Lower lobe of right lung (tissue), 2 donors: ENCODE measurements at places on chromosomes 2 and 18. TPM values are rescaled to one million over a fixed set of nuclear protein-coding genes. Genes with fewer than 3 reads are reported as not detected.

DNA sequence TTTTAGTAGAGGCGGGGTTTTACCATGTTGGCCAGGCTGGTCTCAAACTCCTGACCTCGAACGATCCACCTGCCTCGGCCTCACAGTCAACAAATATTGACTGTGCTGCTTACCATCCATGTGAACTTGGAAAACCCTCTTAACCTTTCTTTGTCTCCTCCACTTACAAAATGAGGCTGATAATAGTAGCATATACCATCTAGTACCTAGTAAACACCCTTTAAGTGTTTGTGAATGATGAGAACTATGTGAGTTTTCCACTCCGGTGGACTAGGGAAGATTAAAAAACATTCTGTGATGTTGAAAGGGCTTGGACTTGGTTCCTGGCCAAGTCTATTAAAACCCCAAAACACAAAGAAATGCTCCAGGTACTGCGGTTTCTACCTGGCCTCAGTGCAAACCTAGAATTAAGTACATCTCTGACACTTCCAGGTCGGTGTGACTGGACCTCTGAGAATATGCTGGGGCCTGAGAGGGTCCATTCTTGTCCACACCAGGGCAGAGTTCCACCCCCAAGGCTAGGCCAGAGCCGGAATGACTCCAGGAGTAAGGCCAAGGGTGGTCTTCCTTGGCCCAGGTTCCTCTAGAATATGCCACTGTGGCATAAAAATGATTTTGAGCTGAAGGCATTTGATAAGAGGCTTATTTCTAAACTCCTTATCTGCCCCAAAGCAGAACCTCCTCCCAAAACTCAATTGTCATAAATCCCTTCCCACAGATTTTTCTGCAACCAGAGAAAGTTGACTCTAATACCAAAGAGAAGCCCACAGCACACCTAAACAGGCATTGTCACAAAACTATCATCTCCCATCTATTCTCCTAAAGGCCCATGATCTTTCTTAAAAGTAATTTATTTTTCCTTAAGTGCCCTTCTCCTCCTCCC is 217.5 kb downstream of the TGIF1 start:
- DNase-seq = no peak

- DNase-seq = no peak
These were observed 114.4 kb downstream of the CTNNA2 start for GRCh38 chr2:79627237-79627636.

DNA sequence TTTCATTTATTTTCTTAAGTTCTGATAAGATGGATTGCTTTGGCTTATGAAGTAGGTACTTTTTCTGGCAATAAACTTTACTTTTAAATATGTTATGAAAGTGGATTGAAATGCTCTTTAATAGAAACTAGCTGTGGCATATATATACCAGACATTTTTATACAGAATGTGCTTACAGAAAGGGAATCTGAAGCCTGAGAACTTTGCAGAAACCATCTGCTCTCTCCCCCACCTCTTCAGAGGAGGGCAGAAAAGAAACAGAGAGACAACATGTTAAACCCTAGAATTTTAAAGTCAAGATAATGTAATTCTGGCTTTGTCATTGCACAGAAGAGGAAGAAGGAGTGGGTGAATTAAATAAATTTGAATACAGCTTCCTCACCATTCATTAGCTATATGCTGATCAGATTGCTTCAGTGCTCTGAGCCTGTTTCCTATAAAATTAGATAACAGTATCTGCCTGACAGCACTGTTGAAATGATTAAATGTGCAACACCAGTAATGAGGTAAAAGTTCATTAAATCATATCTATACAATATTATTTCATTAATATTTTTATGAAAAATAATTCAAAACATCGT is 247.3 kb downstream of the CNTNAP5 start:
- DNase-seq = no peak

DNA sequence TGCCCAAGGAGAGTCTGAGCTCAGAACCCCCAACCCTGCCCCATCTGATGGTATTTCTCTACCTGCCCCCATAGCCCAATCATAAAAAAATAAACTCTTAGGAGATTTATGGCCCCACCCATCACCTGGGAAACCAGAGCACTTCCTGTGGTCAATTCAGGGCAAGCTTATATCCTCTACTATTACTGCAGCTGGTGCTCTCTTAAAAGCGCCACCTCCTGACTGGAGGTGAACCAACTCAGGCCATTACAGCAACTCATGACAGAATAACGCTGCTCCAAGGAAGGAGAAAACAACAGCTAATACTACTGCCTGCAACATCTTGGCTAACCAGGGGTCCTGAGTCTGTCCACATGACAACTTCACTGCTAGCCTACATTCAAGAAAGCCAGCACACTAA is 195.7 kb downstream of the MTCL1 start:
- no peak for DNase-seq

- DNase-seq = peak; percentile 49
These were observed 28.1 kb upstream of the SATB2 start for GRCh38 chr2:199485732-199486335.

GRCh38 chr2:30512243-30512886 is 65.3 kb downstream of the LCLAT1 start:
- DNase-seq = no peak

DNA sequence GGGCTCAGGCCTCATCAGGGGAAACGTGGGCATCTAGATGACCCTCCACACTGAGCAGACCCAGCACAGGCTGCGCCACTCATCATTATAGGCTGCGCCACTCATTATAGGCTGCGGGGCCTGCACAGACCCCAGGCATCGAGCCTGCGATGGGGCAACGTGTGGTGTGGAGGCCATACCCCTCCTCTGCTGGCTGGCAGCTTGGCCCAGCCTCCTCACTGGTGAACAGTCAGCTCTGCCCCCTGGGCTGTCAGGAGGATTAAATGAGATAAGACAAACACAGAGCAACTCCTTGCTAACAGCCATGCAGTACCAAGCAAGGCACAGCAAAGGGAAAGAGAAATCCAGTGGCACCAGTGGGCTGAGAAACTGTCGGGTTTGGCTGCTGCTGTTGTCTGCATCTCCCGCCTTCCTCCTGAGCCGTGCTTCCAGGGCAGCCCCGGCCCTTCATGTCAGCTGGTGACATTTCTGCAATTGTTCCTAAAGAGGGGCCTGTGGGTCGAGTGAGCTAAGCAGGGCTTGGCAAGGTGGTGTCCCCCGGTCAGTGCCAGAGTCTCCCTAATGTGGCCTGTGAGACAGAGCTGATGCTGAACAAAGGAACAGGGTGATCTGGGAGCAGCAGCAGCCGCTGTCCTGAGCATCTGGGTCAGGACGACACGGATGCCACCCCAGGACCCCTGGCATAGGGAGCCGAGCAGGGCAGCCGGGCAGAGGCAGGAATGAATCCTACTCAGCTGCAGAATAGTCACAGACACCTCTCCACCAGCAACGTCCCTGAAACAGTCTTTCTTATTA is 48.7 kb downstream of the RRM2 start:
- DNase-seq = no peak

DNA sequence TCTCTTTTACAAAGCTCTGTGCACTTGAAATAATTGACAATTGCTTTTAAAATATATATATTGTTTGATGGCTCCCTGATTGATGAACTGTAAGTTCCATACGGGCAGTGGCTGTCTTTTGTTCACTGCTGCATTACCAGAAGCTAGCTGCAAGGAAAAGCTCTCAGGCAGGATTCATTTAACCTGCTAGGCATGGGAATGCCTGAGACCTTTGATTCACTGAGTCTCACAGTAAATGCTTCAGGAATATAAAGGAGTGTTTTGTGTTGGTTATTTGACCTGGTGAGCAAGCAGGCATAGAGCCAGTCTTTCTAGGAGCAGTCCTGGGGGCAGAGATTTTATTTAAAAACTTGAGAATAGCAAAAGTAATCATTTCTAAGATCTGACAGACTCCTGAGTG is 193.2 kb upstream of the ITGA4 start:
- no peak for DNase-seq

GRCh38 chr2:19408592-19408991 is 50.2 kb upstream of the OSR1 start:
- DNase-seq = no peak

DNA sequence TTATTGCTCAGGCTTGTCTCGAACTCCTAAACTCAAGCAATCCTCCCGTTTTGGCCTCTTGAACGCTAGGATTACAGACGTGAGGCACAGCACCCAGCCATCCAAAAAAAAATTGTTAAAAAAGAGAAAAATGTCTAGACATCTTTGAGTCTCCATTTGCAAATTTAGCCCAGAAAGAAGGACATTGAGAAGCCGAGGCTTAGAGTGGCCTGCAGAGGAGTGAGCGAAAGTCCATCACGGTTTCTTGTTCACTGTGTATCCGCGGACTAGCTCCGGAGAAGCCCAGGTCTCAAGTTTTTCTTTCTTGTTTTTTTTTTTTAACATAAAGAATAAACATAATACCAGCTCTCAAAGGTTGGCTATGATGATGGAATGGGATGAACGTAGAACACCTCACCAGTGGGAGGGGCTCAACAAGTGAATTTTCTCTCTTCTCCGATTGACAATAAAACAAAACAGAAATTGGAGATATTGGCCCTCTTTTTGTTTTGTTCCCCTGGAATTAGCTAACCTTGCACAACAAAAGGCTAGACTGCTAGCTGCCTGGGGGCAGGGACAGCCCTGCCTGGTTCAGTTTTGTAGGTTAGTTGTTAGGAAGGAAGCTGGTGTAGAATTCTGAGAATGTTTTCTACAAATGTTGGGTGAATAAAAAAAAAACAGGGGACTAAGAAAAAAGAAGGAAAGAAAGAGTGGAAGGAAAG is 163.4 kb downstream of the MYCN start:
- DNase-seq = no peak

GRCh38 chr18:29644276-29644675 is 1398.3 kb downstream of the DSC3 start:
- no peak for DNase-seq

DNA sequence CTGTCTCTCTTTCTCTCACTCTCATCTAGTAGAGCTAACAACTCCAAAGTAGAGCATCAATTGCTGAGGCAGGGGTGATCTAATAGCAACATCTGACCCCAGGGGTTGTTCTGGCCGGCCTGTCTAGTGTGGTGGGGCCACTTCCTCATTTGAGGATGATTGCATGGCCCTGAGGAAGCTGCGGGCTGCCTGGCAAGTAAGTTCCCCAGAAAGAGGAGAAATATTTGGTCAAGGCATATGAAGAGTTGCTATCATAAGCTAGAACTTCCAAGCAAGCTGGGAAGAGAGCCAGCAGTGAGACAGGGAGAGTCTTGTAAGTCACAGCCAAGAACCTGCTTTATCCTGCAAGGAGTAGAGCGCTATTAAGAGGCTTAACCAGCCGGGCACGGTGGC is 50.8 kb upstream of the TMEM87B start:
- peak; percentile 86 for DNase-seq

- DNase-seq = no peak
These were observed 8.8 kb downstream of the HDAC4 start for GRCh38 chr2:239392072-239392357.

- no peak for DNase-seq
These were observed 94.0 kb upstream of the STON1 start for GRCh38 chr2:48435909-48436308.

DNA sequence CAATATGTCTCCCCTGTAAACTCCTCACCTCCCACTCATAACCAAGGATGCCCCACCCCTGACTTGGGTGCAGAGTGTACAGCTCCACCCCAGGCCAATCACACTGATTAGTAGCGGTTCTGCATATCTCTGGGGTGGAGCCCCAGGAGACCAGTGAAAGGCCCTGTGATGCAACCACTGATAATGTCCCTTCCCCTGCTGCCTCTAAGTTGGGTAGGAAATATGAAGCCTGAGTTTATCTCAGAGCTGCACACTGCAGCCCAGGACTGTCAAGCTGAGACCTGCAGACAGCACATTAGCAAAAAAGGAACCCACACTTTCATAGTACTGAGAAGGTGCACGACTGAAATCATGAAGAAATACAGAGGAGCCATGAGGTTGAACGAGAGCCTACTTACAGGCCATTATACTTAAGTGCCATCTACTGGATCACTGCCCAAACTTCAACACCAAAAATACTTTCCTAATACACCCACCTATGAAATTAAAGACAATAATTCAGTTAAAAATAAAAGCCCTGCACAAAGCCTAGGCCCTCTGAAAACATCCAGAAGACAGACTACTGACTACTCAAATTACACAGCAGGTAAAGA is 455.4 kb upstream of the LRRTM4 start:
- no peak for DNase-seq

ATP6V1C2 gene
- total RNA-seq = 1.7 TPM

ANKRD30B gene
- not detected for total RNA-seq

SDC1 gene
- 90.0 TPM for total RNA-seq

DYNAP gene
- total RNA-seq = not detected

ITGA4 gene
- 24.0 TPM for total RNA-seq

SAP130 gene
- 20.1 TPM for total RNA-seq

COL6A3 gene
- 114 TPM for total RNA-seq

RAD51AP2 gene
- total RNA-seq = not detected

SCN7A gene
- 69.0 TPM for total RNA-seq

TMEM198 gene
- total RNA-seq = 1.4 TPM

MAB21L4 gene
- 17.0 TPM for total RNA-seq
